NCI-H2171 treated with DMSO at 0.1 percent for 48 hours (cell line): ENCODE measurements at places on chromosomes 16 and 17.

DNA sequence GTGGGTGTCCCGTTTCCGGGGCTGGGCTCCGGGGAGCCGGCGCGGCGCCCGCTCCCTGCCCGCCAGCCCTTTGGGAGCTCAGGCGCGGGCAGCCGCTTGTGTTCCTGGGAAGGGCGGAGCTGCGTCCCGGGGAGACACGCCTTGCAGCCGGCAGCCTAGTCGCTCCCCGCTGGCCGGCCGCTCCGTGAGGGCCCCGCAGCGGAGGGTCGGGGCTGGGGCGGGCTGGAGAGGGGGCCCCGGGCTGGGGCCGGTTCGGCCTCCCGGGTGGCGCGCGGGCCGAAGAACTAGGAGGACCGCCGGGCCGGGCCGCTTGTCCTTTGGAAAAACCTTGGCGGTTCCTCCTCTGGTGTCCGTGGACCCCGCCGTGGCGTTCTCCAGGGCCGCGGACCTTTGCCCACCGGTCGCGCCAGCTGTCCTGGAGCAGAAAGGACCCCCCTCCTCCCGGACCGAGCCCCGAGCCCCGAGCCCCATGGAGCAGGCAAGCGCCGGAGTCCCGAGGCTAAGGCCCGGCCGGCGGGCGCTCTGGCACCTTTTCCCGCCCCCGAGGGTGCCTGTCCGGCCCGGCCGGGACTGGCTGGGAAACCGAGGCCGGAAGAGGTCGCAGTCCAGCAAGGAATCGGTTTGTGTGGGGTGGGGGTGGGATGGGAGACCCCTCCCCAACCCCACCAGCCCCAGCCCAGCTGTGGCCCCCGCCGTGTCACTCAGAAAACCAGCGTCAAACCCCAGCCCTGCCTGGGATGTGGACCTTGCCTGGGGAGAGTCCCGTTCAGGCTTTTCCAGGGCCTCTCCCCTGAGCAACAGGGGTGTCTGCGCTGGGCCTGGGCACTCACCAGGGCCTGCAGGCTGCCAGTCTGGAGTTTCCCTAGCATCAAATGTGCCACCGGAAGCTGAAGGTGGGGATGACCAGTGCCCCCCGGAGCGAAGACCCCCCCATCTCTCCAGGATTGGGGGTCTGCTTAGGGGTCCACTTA, 6.8 kb upstream of the TBC1D3B start:
- DNase-seq: peak; percentile 40

- no peak for DNase-seq
Measured at GRCh38 chr16:29315916-29316517, 90.5 kb downstream of the NPIPB11 start.

DNA sequence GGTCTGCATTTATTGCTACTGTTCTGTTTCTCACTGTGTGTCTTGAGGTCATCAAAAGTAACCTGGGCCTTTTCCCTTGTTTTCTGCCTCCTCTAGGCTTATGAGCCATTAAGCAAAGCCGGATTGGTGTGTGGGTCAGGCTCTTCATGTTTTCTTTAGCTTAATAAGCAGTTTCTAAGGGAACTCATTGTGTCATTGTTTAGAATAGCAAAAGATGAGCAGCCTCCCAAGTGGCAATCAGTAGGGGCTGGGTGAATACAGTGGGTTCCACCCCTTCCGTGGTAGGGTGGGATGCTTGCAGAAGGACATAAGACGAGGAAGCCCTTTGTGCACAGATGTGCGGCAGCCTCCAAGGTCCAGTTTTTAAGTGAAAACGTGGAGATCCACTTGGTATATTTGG, 34.5 kb downstream of the ABCC1 start:
- no peak for DNase-seq

- no peak for DNase-seq
Measured at GRCh38 chr16:60204181-60204580, 1470.1 kb upstream of the GOT2 start.

- DNase-seq: no peak
Measured at GRCh38 chr17:60318326-60318725, 73.6 kb downstream of the USP32 start.

GRCh38 chr17:72046643-72047612, 73.9 kb upstream of the SOX9 start:
- no peak for DNase-seq

GRCh38 chr17:14940108-14940937, 324.8 kb downstream of the PMP22 start:
- no peak for DNase-seq

DNA sequence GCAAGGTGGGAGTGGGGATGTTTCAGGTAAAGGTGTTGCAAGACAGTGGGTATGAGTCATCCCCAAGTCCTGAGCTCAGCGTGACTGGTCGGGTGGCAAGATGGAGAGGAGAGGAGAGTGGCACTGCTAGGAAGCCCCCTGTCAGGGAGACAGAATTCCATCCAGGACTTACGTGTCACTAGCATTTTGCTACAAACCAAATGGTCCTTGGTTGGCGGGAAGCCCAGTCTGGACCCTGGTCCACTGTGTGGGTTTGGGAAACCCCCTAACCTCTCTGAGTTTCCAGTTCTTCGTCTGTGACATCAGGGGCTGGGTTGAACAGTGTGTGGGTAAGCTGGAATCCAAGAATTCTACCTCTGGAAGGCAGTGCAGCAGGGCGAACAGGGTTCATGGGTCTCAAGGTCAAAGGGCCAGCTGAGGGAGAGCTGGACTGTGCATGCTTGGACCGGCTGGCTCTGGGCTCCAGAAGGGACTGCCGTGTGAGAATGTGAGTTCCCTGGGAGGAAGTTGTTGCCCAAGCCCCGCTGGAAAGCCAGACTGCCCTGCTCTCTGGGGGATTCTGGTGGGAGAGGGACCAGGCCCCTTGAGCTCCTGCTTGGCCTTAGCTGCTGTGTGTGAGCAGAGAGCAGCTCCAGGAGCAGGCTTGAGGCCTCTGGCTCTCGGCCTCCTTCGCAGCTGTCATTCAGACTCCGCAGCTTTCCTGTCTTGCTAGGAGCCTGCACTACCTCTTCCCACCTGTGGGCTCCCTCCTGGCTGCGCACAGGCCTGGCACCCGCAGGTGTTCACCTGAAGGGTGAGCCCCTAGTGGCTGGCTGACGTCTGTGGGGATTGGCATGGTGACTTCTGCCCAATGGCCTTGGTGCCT, 84.6 kb downstream of the NT5M start:
- DNase-seq: peak; percentile 88

DNA sequence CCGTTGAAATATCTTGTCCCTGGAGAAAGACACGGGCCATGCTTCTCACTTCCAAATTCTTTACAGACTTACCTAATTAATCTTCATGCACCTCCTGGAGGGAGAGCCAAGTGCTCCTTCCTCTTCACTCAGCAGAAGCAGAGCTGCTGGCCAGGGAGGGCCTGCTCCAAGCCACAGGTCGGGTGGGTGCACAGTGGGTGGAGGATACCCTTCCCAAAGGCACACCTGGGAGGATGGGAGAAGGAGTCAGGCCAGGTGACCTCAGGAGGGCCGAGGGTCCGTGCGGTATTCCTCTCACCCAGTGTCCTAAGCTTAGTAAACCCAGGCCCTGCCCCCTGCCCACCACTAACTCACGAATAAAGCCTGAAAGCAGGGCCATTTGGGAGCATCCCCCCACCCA, 171.3 kb upstream of the RPL38 start:
- no peak for DNase-seq

- no peak for DNase-seq
Measured at GRCh38 chr17:7846765-7847661, 7.9 kb upstream of the TMEM88 start.

DNA sequence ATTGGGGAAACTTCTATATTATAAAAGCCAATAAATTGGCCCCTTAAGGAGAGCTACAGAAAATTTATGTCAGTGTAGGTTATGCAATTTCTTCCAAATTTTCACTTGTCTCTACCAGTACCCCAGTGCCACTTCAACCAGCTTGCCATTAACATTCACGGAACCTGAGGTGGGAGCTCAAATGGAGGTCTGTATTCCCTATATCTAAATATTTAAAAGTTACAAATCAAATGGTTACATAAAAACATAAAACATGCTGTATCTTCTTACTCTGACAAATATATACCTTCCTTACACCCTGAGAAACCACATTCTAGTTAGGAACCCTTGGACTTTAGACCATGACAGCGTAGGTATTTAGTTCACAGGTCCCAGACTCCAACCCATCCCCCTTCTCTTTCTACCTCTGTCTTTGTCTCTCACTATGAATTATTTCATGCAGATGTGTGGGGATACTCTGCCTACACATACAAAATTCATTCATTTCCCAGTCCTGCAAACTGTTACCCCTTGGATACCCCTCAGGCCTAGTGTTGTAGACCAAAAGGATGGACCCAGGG, 127.8 kb upstream of the PMFBP1 start:
- DNase-seq: no peak

DNA sequence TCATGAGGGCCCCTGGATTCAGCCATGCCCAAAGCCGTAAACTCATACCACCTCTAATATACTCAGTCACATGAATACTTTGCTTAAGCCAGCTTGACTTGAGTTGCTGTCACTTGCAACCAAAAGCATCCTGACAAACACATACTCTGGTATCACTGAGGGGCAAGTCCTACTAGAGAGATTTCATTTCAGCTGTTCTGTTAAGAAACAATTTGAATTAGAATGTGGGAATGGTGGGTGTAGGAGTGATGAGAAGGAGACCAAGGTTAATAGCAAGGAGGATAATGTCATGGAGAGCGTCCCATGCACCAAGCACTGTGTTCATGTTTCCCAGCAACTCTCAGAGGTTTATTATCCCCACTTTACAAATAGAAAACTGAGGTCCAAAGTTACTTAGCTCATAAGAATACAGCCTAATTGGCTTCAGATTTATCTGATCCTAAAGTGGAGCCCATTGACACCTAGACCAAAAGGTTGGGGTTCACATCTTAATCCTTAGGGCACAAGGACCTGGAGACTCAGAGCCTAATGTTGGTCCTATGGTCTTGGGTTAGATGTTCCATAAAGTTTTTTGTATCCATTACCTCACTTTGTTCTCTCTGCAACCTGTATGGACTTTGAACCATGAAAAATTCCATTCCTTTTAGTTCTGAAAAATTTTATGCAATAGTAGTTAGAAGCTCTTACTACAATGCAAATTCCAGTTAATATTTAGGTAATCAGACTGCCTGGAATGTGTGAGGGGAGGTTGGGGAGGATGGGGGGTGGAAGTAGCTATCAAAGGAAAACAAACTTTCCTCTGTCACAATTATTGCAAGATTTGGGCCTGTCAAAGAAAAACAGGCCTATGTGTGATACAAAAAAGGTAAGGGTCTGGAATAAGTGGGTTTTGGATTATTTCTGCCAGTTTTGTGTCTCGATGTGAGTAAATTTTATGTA, 105.9 kb downstream of the IRX3 start:
- no peak for DNase-seq

DNA sequence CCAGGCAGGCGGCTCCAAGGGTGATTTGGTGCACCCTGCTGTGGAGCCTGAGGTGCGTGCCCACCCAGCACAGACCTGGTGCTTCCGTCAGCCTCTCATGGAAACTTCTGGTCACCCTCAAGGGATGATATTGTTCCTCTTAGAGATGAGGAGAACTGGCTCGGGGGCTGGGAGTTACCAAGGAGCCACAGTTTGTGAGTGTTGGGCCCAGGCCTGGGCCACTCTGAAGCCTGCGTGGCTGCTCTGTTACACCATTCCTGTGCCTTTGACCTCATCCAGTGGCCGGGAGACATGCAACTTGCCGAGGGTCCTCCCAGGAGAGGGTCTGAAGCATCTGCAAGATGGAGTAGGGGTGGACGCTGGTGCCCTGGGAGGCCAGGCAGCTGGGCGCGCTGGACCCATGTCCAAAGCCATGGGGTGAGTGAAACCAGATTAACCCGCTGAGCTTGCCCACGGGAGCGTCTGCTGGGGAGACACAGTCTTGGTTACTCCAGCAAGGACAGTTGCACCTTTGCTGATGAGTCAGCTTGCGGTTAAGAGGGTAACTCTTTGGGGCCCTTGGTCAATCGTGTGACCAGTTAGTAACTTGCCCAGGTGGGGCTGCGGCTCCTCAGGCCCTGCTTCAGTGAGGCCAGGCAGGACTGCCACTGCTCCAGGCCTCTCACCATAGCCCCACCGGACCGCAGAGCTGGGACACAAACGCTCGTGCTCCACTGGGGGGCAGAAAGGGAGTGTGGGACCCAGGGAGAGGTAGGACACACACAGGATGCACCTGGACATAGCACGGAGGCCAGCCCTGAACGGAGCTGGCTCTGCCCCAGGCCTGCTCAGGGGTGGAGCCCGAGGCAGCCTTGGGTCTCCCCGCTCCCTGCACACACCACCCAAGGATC, 7.5 kb downstream of the C16orf90 start:
- no peak for DNase-seq

DNA sequence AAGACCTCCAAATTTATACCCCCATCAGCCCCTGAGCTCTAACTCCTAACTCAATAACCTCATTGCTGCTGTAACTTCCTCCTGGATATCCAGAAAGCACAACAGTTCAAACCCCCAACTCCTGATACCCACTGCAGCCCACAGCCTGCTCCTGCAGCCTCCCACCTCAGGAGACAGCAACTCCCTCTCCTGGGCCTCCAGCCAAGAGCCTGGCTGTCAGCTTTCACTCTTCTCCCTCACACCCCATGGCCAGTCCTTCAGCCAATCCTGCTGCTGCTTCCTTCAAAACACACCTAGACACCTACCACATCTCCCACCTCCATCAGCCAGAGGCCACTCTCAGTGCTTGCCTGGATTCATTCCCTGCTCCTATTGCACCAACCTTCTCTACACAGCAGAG, 5.4 kb downstream of the GINS2 start:
- DNase-seq: peak; percentile 26

- DNase-seq: no peak
Measured at GRCh38 chr16:78962457-78962929, 638.0 kb downstream of the MAF start.

DNA sequence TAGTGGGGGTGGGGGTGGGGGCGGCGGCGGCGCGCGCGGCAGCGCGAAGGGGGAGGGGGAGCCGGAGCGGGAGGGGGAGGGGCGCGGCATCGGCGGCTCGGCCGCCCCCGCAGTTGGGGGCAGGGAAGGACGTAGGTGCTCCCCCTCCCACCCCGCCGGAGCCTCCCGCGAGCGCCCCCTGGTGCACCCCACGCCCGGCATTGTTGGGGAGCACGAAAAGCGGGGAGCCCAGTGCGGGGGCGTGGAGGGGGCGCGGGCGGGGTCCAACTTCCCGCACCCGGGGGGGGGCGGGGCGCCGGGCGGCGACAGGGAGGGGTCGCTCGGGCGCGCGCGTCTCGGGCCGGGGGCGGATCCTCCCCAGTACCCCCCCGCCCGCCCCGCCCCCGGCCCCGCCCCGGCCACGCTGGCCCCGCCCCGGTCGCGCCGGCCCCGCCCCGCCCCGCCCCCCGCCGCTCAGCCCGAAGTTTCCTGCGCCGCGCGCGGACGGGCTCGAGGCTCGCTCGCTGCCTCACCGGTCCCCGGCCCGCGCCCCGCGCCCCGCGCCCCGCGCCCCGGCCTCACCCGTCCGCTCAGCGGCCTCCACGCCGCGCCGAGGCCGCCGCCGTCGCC, at the start of gene CACNA1H:
TSS of gene CACNA1H (plus strand) at position 456 of the 609 bp plus-strand sequence. CDS start 632 bp downstream, outside the sequence.
- no peak for DNase-seq
